ENCODE measurements at places on chromosomes 11 and 22.

GRCh38 chr11:45264839-45265515 is 21.2 kb downstream of the SYT13 start:
- DNase-seq = no peak

GRCh38 chr11:18225913-18226312 is 10.7 kb downstream of the SAA4 start:
- DNase-seq = no peak

- no peak for DNase-seq
Observed at GRCh38 chr11:11215944-11216343, 137.1 kb downstream of the CSNK2A3 start.

GRCh38 chr11:64627371-64627770 is 36.4 kb downstream of the SLC22A12 start:
- DNase-seq = no peak

DNA sequence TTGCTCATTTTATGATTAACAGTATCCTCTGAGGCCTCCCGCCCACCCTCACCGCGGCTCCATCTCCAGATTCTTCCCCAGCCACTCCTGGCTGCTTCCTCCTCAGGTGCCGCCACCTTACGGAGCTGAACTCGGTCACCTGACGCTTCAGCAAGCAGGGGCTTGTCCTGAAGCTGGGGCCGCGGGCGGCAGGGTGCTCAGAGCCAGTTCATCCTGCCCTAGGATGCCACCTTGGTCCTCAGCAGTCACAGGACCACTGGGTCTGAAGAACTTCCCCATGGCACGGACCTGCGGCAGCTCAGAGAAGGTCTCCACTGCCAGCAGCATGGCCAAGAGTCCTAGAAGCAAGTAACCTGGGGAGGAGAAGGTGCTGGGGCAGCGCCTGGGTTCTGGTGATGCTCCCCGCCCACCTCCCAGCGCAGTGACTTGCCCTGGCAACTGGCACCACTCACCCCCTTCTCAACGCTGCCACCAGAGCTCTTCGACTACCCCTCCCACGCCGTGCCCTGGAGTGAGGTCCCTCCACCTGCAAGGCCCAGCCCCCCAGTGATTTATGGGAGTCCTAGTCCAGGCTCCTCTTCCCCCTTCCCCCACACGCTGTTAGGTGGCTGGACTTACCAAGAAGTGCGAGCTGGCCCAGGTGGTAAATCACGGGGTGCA is 2.6 kb downstream of the KCNK7 start:
- no peak for DNase-seq

- no peak for DNase-seq
Observed at GRCh38 chr11:121552154-121552553, 99.4 kb upstream of the SORL1-AS1 start.

GRCh38 chr11:94647926-94648325 is 80.8 kb downstream of the PIWIL4 start:
- DNase-seq = no peak

- no peak for DNase-seq
Observed at GRCh38 chr11:130435671-130436070, 7.3 kb upstream of the ADAMTS8 start.

DNA sequence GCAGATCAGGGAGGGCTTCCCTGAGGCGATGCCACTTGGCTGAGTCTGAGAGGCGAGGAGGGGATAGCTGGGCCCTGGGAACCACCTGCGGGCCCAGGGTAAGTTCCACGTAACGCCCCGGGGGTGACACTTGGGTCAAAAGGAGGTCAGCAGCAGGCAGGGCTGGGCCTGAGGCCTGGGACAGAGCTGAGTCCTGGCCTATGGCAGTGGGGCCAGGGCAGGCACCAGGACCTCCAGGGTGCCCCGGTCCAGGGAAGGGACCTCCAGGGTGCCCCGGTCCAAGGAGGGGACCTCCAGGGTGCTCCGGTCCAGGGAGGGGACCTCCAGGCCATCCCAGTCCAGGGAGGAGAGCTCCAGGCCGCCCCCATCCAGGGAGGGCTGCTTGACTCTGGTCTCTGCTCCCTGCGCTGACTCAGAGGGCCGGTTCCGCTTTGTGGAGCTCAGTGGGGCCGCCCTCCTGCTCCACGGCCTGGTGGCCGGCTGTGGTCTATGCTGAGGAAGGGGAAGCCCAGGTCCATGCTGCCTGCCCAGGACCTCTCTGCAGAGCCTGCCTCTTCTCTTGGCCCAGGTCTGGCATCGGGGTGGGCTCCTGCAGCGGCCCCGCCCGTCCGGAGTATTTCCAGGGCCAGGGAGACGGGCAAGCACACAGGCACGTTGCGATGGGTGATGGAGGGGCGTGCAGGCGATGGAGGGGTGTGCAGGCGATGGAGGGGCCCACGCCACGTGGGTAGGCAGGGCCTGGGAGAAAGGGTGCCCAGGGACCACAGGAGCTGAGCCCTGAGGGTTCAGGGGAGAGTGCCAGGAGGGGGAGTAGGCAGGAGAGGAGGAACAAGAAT is 19.5 kb upstream of the WNT7B start:
- DNase-seq = no peak

DNA sequence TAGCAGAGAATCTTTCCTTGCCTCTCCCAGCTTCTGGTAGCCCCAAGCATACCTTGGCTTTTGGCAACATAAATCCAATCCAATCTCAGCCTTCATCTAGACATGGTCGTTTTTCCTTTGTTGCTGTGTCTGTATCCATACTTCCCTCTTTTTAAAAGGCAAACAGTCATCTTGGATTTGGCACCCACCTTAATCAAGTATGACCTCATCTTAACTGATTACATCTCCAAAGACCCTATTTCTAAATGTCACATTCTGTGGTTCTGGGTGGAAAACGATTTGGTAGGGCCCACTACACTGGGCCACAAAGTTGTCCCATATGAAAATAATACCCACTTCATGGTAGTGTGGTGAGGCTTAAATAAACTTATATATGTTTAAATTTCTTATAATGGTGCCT is 852 bp downstream of the BUD13 start:
- no peak for DNase-seq

DNA sequence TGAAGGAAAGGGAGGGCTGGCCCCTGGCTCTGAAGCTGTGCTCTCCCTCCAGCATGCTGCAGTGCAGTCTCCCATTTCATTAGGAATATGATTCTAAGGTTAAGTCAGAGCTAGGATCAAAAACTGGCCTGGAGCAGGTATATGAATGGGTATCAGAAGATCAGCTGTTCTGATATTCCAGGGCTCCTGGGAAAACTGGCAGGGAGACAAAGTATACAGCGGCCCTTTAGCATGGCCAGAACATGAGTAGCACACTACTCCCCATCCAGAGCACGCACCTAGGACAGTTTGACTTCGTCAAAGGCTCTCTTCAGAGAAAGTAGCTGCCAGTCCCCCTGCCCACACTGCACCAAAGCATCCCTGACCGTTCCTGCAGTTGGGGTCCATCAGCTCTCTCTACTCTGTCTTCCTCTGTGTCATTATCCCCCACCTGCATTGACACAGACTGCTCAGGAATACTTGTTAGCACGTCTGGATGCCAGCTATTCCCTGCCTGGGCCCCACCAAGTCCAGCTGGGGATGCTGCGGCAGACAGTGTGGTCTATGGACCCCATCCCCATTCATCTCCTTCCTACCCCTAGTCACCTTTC is 4.0 kb upstream of the FCHSD2 start:
- no peak for DNase-seq

- DNase-seq = no peak
Observed at GRCh38 chr11:12206529-12206928, 96.1 kb downstream of the MICAL2 start.

GRCh38 chr11:12889243-12889642 is 119.9 kb upstream of the RASSF10 start:
- DNase-seq = no peak

- DNase-seq = no peak
Observed at GRCh38 chr11:46903846-46904245, 14.5 kb downstream of the LRP4 start.

DNA sequence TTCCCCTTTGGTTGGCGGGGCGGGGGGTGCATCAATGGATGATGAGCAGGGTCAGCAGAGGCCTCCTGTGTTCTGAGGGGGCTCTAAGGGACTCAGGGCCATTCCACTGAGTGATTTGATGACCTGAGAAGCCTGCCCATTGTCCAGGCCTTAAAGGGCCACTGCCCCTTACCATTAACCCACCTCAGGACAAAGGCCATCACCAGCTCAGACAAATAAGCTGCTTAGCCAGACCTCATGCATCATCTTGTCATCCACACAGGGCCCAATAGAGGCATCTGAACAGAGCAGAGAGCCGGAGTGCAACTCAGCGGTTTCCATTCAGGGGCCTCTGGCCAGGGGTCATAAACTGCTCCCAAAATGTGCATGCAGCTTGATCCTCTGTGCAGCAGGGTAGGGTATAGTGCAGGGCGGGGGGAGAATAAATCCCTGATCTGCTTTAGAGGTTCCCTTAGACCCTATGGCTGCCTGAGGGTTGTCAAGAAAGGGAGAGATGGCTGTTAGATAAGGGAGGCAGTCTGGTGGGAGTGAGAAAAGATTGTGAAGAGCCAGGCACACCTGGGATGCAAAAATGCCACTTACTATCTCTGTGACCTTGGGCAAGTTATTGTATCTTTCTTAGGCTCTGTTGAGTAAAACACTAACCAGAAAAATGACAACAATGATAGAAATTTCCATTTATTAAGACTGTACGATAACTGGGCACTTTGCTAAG is 375.5 kb upstream of the NARS2 start:
- no peak for DNase-seq

- DNase-seq = no peak
Observed at GRCh38 chr11:33747979-33748378, 11.8 kb upstream of the CD59 start.

DNA sequence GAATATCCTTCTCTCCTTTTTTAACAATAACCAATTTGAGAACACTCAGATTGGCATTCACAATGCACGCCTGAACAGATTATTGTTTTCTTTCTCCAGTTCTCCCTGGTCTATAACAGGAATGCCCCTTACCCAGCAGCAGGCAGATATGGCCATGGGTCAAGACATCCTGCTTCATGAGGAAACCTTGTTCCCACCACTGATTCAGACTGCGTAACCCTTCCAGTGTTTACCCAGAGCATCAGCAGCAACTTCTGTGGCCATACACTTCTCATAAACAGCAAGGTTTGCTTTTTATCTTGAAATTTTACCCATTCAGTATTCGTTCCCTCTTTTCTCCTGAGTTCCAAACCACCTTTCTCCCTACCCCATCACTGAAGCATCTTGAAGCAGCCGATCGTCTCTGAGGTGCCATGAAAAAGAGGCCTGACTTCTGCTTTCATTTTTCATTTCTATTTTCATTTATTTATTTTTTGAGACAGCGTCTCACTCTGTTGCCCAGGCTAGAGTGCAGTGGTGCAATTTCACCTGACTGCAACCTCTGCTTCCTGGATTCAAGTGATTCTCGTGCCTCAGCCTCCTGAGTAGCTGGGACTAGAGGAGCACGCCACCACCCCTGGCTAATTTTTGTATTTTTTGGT is 9.6 kb downstream of the PTS start:
- DNase-seq = no peak

- DNase-seq = no peak
Observed at GRCh38 chr11:20407344-20407743, 19.8 kb downstream of the PRMT3 start.

- DNase-seq = no peak
Observed at GRCh38 chr22:20779014-20779817, 5.3 kb downstream of the SERPIND1 start.

DNA sequence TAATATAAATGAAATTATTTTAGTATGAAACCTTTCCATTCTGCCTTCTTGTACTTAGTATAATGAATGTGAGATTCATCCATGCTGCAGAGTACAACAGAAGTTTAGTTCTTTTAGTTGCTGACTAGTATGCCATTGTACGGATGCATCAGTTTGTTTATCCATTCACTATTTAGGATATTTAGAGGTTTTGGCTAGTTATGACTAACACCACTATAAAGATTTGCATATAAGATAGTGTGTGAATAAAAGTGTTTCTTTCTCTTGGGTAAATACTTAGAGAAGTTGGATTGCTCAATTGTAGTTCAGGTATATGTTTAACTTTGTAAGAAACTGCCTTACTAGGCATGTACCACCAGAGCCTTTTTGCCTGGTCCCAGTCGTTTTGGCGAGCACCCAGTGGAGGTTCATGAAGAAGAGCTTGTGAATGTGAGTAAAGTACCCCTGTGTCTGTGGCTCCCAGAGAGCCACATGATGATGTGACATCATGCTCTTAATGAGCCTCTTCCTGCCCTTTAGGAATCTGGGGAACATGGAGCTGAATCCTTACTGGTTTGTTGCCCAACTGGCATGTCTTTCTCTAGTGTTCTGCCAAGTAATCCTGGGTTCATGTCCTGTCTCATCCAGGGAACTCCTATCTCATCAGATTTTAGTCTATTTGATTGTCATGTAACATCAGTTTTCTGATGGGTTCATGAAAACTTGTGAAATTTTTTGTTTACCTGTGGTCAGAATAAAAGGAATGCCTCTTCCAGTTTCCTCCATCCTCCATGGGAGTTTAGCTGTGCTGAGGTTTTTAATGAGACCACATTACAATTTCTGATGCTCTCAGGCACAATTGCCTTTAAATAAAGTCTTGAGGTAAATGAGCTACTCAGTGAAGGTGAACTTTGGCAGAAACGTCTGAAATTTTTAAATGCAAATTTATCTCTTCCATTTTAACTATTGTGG is 234.8 kb downstream of the CASP12 start:
- no peak for DNase-seq

DNA sequence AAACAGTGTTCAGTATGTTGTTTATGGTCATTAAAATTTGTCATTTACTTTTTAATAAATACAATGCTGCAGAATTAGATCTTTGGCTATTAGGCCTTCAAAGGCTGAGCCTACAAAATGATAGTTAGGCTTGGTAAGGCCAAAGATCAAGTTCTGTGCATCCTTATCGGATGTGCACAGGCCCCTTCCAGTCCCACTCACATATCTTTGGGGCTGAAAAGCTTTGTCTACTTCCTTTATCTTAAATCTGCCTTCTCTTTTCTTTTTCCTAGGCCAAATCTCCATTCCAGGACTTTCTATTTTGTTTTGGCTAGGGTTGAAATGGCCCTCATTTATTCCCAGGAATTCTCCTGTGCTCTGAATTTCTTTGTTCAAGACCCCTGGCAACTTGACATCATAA is 3.4 kb upstream of the GLB1L2 start:
- DNase-seq = no peak

DNA sequence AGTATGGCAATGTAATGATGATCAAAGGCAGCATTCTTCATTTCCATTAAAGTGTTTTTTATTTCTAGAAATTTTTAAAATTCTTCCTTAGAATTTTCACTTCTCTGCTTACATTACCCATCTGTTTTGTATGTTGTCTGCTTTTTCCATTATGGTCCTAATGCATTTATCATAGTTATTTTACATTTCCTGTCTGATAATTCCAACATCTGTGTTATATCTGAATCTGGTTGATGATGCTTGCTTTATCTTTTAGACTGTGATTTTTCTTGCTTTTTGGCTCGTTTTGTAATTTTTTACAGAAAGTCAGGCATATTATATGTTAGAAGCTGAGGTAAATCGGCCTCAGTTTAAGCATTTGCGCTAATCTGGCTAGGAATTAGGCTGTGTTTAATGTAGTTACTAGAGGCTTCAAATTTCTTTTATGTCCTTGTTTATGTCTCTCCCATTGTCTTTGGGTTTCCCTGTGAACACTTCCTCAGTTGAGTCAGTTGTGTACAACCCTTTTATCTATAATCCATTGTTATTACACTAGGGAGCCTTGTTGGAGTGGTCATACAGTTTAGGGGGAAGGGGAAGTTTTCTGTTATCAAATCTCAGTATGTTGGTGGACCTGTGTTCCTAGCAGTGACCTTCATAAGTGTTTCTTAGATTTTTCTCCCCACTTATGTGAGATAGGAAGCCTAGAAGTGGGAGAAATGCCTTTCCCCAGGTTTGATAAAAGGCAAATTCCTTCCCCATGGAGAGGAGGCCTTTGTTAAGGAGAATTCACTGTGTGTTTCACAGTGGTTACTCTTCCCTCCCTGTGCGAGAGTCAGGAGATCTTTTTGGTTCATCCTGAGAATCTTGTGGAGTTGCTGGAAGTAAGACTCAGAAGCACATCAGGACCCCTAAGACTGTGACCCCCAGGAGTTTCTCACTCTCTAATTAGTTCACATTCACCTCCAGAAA is 437.5 kb downstream of the INSC start:
- no peak for DNase-seq

Data from CD8-positive, alpha-beta memory T cell (primary cell).